IPS-NIHi11 (cell line): ENCODE measurements at places on chromosomes 5 and 9.

- DNase-seq, result no peak
Measured at GRCh38 chr5:40374853-40375252, 304.9 kb upstream of the PTGER4 start.

- DNase-seq, result no peak
Measured at GRCh38 chr5:83031381-83031780, 45.8 kb downstream of the TMEM167A start.

- no peak for DNase-seq
Measured at GRCh38 chr9:83754383-83754977, 46.7 kb upstream of the UBQLN1 start.

DNA sequence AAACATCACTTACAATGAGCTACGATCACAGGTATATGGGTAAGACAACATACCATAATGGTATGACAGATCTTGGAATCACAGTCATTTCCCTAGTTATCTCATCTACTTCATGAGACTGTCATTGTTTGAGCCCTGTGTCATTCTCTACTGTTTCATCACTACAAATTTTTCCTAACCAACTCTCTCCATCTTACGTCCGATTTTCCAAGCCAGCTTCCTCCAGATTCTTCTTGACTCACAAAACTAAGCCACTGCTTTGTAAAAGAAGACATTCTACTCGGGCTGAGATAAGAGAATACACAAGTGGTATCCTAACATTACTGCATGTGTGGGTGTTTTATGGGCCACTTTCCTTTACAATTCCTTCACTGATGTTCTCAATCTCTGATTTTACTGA lies 49.6 kb downstream of the SERINC5 start:
- DNase-seq, result no peak

DNA sequence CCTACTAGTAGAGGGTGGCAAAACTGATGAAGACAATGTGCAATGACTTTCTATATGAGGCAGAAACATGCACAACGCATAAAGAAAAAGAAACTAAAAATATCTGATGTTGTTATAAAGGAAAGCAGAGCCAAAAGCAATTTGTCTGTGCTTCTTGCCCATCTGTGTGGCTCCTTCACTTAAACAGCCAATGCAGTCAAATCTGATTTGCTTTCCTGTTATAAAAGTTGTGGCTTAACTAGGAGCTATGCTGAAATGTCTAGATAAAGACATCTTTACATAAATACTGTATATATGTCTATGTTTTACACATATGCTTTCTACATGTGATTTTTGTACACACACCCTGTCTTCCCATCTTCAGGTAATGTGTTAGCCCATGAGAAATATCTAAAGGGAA lies 508.2 kb downstream of the CETN3 start:
- no peak for DNase-seq

DNA sequence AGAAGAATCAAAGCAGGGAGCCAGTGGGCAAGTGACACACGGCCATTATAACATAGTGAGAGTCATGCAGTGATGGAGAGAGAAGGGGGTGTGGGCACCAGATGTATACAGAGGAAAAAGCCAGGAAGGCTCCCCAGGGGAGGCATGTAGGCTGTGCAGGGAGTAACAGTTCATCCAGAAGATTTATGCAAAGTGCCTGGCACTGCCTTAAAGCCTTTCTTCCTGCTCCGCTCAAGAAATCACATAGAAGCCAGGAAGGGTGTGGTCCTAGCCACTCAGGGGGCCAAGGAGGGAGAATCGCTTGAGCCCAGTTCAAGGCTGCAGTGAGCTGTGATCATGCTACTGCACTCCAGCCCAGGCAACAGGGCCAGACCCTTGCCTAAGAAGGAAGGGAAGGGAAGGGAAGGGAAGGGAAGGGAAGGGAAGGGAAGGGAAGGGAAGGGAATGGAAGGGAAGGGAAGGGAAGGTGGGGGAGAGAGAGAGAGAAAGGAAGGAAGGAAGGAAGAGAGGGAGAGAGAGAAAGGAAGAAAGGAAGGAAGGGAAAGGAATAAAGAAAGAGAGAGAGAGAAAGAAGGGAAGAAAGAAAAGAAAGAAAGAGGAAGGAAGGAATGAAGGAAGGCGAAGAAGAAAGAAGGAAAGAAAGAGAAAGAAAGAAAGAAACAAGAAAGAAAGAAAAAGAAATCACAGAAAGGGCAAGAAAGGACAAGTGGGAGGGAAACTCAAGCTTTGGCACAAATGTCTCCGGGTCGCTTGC lies 89.8 kb downstream of the LHX2 start:
- no peak for DNase-seq

GRCh38 chr5:54214722-54215121 lies 95.7 kb downstream of the ARL15 start:
- DNase-seq, result no peak

DNA sequence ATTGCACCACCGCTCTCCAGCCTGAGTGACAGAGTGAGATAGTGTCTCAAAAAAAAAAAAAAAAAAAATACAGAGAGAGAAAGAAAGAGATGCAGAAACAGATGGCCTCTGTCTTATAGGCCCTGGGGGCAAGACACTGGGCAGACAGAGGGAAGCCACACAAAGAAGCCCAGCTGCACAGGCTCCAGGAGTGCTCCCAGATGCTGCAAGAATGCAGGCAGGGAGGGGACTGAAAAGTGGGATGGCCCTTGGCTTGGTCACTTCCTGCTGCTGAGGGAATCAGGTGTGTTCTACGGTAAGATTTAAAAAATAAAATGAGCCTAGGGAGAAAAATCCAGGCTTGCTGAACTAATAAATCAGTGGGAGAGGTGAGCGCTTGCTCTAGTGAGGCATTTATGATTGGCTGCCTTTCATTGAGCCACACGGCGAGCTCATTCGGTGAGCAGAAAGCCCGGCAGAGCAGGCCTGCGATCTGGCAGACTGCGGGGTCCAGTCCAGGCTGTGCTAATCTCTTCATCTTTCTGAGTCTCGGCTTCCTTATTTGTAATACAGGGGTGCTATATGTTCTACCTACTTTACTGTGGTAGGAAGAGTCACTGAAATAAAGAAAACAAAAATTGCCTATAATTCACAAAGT lies 80.6 kb downstream of the RAD23B start:
- DNase-seq, result no peak

- DNase-seq, result no peak
Measured at GRCh38 chr5:93422652-93423280, 158.3 kb downstream of the NR2F1-AS1 start.

DNA sequence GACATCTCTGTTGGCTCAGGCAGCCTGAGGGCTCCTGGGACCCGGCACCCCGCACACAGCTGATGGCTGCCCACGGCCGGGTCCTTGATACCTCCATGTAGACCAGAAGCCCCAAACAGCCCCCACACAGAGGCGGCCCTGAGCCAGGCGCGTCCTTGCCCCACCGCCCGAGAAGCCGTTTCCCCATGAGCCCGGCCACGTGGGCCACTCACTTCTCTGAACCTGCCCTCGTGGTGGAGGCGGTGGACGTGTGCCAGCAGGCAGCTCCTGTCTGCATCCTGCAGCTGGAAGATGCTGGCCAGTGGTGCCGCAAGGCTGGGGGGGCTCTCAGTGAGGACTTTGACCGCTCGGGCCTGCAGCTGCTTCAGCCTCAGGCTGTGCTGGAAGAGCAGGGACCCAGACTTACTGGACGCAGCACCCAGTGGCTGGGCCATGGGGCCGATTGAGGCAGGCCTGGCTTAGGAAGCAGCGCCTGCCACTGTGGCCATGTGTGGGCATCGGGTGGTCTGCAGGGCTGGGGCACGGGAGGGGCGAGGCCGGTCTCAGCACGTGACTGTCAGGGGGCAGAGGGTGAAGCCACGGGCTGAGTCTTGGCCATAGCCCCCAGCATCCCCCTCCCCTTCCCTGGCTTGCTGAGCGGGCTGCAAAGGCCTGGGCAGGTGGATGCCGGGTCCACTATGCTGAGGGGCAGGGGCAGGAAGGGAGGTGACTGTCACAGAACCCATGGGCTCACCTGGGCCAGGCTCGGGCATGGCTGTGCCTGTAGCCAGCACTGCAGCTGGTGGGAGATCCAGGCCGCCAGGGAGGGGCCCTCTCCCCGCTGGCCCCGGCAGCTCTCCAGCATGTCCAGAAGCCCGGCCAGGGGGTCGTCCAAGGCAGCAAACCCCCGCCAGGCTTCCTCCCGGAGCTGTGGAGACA lies 50.0 kb downstream of the EXD3 start:
- no peak for DNase-seq

- no peak for DNase-seq
Measured at GRCh38 chr5:176646049-176646706, 1.1 kb upstream of the TSPAN17 start.

DNA sequence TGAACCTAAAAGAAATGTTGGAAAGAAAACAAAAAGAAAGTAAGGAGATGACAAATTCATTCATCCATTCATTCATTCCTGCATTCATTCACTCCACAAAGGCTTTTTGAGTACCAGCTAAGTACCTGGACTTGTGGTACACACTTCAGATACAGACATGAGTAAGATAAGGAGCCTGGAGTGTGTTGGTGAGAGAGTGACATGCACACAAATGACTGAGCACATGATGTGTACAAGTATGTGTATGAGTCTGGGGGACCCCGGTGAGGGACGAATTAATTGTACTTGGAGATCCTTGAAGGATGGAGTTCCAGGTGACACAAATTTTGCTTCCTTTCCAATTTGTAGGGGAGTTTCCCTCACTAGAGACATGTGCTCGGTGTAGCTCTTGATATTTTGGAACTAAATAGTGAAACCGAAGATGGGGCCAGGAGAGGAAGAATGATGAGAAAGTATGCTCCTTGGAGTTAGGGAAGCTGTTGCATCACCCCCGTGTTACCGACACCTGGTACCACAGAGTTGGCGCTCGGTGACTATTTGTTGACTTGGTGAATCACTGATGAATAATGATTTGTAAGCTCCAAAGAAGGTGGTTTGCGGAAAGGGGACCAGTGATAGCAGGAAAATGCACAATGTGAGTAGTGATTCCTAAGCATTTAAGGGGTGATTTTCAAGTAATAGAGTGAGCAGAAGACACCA lies 509.8 kb downstream of the CCDC171 start:
- no peak for DNase-seq

GRCh38 chr9:76882686-76883085 lies 23.2 kb downstream of the PRUNE2 start:
- DNase-seq, result no peak

DNA sequence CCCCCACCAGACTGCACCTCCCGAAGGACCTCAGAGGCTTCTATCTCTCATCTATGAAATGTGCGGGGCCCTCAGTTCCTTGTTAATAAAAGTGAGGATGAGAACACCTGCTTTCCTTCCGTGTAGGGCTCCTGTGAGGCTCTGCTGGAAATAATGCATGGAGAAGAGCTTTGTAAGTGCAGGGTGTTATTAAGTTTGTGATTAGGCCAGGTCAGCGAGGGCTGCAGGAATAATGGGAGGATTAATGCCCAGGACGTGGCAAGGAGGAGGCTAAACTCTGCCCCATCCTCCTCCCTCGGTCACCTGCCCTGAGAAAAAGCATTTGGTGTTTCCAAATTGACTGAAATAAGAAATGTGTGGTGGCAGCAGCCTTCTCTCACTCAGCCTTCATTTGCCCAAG lies 83.5 kb upstream of the HSPA9 start:
- no peak for DNase-seq

GRCh38 chr5:139903795-139904565 lies 108.4 kb downstream of the PSD2 start:
- DNase-seq, result peak; percentile 85

- no peak for DNase-seq
Measured at GRCh38 chr9:72453797-72454196, 67.6 kb upstream of the TMC1 start.

- DNase-seq, result peak; percentile 61
Measured at GRCh38 chr5:32852535-32852934, 141.4 kb downstream of the NPR3 start.

- no peak for DNase-seq
Measured at GRCh38 chr5:158819095-158819494, 280.6 kb downstream of the EBF1 start.

GRCh38 chr5:39119404-39120051 lies 45.3 kb upstream of the RICTOR start:
- no peak for DNase-seq

DNA sequence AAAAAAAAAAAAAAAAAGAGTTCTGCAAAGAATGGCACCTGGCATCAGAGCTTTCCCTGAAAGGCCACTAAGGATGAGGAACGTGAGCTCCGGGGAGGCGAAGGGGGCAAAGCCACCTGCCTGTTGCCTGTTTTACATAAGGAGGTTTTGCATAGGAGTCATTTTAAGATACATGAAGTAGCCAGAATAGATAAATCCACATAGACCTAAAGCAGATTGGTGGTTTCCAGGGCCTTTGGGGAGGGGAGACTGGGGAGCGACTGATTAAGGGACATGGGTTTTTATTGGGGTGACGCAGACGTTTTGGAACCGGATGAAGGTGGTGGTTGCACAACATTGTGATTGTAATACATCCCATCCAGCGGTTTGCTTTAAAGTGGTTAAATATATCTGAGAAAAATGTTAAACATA lies 7.1 kb downstream of the NEK6 start:
- no peak for DNase-seq

DNA sequence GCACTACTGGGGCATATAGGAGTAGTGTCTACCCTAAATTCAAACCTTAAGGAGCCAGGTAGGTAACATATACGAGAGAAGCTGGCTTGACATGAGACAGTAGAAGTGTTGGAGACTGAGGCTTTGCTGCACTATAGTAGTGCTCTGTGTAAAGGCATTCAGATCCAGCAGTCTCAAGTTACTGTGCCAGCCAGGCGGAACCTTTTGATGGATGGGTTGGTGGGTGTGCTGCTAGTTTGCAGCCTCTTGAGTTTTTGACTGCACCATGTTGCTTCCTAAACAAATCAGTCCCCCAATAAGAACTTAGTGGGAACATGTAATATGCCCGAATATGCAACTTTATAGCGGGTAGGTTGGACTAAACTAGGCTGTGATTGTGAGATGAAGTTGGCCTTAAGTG lies 1.5 kb downstream of the CLTA start:
- no peak for DNase-seq

DNA sequence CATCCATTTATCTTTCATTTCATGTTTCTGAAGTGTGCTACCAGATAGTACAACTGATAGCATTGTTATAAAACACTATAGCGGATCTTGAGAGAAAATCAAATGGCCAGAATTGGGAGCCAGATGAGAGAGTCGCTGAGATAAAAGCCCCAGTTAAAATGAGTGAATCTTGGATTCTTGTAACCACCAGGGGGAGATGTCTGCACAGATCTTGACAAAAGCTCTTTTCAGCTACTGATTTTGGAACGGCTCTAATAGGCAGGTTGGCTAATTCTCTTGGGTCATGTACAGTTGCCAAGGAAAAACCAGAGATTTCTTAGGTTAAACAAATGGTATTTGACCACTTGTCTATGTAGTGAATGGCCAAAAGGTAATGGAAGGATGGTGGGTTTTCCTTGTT lies 21.7 kb downstream of the F2RL2 start:
- DNase-seq, result peak; percentile 73

- no peak for DNase-seq
Measured at GRCh38 chr5:35822511-35822910, 34.2 kb upstream of the IL7R start.

DNA sequence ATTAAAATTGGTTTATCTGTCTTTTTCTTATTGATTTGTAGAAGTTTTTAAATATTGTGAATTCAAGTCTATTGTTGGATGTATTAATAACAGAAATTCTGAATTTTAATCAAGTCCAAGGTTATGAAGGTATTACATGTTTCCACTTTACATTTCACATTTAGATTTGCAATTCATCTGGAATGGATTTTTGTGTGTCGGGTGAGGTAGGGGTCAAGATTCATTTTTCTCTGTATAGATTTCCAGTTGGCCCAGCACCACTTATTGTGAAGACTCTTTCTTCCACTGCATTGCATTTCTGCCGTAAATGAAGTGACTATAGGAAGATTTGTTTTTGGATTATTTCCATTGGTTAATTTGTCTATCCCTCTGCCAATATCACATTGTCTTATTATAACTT lies 35.5 kb upstream of the DMRT2 start:
- DNase-seq, result no peak

GRCh38 chr9:92965061-92965758 lies 17.9 kb downstream of the FGD3 start:
- DNase-seq, result no peak

GRCh38 chr5:84255315-84255714 lies 129.4 kb downstream of the EDIL3 start:
- no peak for DNase-seq
